Activated CD4-positive, alpha-beta T cell treated with anti-CD3 and anti-CD28 coated beads, Interleukin-2, amount 50 U/mL, for 1 hour (primary cell): ENCODE measurements at places on chromosomes 3 and 15.

DNA sequence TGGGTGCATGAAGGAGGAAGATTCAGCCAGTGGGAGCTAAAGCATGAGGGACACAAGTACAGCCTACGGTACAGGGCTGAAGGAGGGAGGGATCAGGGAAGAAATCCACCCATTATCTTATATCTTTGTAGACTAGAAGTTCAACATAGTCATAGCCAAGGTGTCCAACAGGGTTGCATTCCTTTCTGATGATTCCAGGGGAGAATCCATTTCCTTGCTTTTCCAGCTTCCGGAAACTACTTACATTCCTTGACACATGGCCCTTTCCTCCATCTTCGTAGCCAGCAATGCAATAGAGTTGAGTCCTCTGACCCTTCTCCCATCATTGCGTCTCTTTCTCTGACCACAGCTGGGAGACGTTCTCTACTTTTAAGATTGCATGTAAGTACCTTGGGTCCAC lies 471.0 kb upstream of the SEMA6D start:
- no peak for DNase-seq

DNA sequence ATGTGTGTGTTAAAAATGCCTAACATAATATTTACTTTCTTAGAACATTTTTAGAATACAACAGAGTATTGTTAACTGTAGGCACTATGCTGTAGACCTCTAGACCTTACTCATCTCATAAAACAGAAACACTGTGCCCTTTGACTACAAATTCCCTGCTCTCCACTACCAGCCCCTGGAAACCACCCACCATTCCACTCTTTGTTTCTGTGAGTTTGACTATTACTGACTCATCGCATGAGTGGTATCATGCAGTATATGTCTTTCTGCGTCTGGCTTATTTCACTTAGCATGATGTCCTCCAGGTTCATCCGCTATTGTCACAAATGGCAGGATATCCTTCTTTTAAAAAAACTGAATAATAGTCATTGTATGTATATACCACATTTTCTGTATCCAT lies 216.7 kb upstream of the CFAP20DC start:
- DNase-seq, result no peak

DNA sequence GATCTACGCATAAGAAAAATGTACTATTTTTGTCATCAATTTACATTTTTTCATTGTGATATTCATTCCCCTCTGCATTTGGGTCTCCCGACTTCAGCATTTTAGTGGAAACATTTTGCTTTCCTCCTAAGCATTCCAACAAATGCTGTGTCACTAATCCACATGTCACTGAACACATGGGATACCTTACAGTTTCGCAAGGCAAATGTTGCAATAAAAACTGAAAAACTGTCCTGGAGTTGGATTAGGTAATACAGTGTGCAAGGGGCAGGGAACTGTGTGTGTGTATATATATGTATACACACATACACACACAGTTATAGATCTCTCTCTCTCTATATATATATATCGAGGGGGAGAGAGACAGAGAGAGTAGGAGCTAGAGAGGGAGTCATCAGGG lies 632.2 kb downstream of the MAGI1 start:
- DNase-seq, result no peak

DNA sequence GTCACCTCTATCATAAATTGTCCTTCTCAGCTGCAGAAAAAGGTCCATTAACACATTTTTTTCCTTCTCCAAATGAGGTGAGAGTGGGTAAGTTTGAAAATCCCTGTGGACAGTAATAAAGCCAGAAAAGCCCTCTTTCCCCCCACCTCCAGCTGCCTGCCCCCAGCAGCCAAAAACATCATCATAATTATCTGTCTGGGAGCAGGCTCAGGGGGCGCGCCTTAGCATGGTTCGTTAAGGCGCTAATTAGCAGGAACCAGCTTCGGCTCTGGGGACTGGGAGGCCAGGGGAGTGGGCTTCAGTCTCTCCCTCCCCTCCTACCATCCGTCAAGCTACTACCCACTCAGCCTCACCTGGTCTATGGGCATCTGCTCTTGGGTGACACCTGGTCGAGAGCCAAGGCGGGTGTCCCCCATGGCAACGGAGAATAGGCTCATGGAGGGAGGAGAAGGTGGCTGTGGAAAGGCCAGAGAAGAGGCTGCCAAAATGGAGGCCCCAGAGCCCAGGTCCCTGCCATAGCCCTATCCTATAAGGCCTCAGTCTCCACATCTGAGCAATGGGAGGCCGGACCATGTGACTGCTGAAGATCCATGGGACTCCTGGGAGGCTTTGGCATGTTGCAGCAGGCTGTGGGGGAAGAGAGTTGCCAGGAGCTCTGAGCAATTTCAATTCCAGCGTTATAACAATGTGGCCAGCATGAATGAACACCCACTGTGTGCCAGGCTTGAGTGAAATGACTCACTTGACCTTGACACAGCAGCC lies 140.1 kb upstream of the LINGO1 start:
- no peak for DNase-seq

- no peak for DNase-seq
These were observed 204.8 kb downstream of the MAGI1 start for GRCh38 chr3:65833761-65834505.

DNA sequence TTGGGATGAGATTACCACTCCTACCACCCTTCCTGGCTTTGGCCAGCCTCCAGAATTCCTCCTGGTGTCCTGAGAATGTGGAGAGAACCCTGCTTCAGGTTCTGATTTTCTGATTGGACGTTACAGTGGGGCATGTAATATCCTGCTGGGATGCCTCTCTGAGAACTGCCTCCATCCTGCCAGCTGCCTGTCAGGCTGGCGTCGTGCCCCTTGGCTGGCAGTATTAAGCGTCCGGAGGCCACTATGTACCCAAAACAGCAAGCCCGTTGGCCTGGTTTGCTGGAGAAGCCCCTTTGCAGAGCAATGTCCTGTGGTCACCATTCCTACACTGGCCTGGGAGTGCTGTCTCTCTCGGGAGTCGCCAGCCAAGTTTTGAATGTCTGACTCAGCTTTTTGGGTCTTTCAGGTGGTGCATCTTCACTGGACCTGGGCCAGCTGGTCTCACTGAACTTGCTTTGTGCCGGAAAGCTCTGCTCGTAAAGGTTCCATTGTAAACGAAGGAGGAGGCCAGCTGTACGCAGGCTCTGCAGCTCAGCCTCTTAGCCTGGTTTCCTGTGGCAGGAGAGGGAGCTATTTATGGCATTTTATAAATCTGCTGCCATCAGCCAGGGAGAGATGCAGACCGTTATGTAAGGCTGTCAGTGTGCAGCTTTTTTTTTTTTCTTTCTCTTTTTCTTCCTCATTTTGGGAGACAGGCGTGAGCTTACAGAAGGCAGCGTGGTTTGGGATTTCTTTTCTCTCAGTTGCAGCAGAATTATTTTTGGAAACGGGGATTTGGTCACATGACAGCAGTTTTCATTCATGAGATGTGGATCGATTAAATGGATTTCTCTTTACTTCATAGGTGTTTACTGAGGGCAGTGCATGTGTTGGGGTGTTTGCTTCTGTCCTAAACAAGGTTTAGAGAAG lies 19.0 kb upstream of the TRAK1 start:
- no peak for DNase-seq

DNA sequence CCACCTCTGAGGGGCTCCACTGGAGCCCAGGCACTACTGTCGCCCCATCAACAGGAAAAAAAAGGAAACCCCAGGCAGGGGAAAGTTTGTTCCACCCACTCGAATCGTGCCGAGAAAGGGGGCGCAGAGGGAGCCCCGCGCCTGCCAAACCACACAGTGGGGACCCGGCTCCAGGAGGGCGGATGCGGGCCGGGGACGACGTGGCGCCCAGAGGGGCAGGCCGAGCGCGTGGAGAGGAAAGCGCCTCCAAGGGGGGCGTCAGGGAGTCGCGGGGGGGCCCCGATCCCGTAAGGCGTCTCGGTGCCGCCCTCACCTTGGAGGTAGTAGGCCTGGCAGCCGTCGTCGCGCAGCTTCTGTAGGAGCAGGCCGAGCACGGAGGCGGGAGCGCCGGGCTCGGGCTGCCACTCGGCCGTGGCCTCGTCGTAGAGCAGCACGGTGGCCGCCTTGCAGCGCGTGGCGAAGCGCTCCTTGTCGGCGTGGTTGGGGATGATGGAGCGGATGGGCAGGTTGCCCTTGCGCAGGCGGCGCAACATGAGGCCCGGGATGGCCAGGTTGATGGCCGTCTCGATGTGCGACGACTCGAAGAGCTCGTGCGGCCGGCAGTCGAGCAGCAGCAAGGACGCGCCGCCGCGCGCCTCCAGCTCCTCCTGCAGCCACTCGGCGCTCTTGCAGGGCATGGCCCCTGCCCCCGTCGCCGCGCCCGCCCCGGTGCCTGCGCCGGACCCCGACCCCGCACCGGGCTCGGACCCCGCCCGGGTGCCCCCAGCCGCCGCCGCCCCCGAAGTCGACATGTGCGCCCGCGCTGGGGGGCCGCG lies 627 bp downstream of the DUSP7 start:
- DNase-seq, result peak; percentile 41

DNA sequence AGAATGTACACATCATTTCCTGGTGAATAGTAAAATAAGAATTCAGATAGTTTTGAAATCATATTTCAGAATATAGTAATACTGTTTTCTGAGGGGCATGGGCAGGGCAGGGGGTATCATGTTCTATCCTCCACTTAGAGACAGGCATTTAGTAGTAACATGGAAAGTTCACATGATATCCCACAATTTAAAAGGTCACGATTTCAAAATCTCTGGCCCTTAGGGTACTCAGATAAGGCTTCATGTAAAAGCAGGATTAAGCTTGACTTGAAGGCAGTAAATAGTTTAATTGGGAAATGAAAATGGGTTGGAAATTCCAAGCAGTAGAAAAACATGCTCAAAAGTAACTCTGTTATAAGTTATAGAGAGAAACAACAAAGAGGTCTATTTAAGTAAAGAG lies 353.2 kb upstream of the AGTR1 start:
- DNase-seq, result no peak

- no peak for DNase-seq
These were observed 283.2 kb upstream of the ROBO1 start for GRCh38 chr3:80050826-80051601.

- no peak for DNase-seq
These were observed 108.4 kb upstream of the RORA start for GRCh38 chr15:61337541-61337940.
